Neural progenitor cell (in vitro differentiated cells): ENCODE measurements at places on chromosomes 1 and 21.

- DNase-seq = no peak
Observed at GRCh38 chr1:30682396-30683275, 40.7 kb downstream of the MATN1 start.

- DNase-seq = no peak
Observed at GRCh38 chr1:41478118-41478748, 6.2 kb downstream of the EDN2 start.

DNA sequence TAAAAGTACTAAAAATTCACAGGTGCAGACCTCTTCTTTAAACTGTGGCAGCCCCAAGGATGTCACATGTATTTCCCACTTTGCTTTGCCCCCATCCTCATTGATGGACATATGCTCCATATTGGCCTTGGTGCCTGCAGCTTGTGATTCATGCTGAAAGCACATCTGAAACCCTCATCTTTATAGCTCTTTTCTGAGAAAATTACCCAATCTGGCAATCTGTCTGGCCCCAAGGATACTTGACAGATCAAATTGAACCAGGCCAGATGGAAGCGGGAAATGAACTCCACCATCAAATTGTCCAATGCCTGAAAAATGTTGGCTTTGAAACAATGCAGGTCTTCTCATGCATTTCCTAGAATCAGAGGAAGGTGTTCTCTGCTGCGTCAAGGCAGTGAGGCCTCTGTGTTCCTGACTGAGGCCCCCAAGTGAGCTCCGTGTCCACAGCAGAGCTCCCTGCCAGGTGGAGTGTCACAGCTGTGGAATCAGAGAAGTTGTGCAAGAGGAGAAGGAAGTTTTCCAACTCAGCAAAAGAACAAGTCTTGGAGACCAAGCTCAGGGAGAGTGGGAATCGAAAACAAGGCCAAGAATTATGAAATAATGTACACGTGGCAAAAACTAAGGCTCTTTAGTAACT lies 323.7 kb downstream of the PLPP3 start:
- no peak for DNase-seq

GRCh38 chr1:51165540-51165939 lies 63.5 kb downstream of the C1orf185 start:
- DNase-seq = no peak

DNA sequence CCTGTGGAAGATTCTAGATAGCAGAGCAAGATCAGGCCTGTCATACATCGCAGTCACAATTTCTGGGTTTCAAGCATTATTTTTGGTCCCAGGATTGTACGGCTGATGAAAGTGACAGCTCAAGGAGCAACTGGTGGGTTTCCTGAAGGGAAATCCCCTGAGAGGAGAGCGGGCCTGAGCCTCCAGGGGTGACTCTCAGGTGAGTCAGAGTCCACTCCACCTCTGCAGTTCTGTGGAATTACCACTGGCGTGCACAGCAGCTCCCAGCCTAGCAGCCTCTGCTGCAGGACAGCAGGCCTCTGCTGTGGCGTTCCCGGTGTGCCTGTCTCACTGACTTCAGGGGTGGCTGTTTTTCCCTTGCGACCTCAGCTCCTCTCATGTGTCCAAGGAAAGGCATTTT lies 24.4 kb downstream of the SLC66A1 start:
- no peak for DNase-seq

DNA sequence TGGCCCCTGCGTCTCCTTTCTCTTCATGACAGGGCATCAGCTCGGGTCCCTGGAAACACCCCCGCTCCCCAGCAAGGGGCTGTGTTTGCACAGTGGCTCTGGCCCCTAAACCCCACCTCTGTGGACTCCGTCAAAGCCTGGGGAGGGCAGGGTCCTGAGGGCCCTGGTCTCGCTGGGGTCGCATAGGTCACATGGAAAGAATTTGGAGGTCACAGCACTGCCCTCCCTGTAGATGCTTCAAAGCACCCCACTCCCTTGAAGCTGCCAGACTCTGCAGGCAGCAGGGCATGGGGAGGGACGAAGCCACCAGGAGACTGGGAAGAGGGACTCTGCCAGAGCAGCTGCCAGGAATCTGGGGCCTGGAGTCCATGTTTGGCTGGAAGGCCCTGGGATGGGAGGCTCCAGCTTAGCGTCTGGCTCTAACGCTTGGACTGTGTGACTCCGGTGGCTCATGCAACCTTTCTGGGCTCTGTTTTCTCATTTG lies 36.6 kb upstream of the ECE1 start:
- DNase-seq = peak; percentile 54

DNA sequence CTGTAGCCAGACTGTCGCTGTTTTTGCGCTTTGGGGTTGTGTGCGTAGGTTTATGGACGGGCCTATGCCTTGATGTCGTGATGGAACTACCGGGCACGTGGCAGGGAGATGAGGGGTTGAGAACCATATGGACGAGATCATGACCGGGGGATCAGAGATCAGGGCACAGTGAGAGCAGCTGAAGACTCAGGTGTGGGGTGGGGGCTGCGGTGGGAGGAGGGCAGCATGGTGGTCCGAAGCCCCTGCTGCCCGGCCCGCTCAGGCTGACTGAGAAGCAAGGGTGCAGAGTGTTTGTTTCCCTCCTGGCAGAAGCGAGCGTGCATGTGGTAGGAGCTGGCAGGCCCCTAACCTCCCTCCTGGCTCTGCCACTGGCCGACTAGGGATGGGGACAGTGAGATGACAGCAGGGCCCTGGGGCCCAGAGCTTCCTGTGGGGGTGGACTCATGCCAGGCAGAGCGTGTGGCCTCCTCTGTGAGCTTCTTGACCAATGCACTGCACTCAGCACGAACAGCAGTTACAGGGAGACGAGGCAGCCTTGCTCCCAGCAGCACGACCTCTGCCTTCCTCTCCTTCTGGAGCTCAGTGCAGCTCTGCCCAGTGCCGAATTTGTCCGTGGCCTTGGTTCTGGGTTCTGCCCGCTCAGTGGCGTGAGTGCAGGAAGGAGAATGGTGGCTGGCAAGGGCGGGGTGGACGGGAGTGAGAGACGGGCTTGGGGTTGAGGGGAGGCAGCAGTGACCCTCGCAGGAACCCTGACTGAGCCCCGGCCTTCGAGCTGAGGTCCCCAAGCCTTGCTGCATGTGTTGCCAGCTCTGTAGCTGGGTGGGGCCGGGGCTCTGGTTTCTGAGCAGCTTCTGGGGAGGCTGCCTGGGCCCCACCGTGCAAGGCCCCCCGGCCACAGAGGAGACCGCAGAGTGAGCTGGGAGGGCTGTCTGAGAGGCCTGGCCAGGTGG lies 22.2 kb upstream of the LRRC3 start:
- no peak for DNase-seq

- DNase-seq = no peak
Observed at GRCh38 chr1:54581621-54582035, 33.6 kb downstream of the ACOT11 start.

DNA sequence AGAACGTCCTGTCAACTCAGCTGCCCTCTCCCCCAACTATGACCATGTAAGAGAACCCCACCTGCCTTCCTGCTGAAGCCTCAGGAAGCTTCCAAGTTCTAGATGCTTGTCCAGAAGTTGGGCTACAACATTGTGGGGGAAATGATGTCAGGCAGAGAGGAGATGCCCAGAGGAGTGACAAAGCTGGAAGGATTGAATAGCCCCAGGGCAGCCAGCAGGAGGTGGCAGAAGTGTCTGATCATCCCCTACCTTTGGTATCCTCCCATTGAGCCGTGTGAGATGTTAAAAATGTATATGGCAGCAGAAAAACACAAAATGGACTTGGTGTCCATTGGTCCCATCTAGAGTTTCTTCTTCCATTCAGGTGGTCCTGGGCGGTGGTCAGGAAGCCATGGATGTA lies 6.6 kb downstream of the EIF3I start:
- DNase-seq = no peak

DNA sequence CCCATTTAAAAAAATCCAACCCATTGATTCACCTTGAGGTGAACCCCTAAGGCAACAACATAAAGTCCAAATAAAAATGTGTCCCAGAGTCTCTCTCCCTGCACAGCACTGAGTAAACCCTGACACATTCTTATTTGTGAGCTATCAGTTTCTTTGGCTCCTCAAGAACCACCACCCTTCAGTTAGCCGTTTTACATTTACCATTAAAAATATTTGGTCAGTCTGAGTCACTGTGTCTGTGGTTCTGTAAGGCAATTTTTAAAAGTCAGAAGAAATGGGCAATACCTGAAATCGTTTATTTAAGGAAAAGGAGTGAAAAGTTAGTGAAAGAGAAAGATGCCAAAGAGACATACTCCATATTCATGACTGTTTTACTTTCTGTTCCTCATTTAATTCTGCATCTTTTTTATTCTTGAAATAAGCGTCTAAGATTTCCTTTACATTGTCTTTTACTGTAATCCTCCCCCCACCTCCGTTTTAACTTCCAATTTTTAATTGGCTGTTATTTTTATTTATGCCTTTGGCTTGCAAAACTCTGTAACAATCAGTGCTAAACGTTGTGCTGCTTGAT lies 91.7 kb upstream of the IVNS1ABP start:
- no peak for DNase-seq
